Femur (tissue), 1 donor: ENCODE measurements at places on chromosomes 5 and 9.

DNA sequence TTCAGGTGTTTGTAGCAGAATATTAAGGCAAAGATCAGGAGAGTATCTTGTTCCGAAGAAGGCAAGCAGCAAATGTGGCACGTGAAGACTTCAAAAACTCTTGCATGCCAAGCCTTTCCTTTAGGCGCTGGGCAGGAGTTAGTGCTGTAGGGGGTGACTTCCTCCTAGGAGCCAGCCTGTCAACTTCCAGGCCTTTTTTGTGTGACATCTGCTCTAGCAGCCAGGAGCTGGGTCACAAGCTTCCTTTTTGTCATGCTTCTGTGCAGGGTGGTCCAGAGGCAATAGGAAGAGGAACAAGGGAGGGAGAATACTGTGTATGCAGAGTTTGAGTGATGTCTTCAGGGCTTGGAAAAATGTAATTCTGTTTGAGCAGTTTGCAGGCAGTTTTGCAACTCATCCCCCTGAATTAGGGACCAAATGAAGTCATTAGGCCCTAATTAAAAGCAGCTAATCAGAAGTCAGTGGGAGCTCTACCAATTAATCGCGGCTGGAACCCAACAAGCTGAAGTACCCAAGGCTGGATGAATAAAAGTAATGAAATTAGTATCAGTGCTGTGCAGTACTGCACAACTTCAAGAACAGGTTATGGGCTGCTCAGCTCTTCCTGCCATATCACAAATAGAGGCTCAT, 53.5 kb downstream of the TLR4 start:
- no peak for DNase-seq

DNA sequence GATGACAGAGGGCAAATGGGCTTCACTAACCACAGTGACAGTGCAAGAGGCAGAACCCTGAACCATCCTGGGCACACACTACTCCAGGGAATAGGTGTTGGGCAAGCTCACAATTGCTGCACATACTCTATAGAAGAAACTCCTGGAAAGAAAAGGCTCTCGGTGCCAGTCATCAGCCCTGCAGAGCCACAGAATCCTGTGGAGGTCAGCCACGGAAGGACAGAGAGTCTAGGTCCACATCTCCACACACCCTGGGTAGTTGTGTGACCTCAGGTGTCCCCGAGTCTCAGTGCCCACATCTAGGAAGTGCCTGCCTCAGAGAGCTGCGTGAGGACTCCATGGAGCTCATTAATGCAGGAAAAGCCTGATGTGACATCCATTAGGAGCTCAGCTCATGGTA, 16.0 kb upstream of the ANGPTL2 start:
- no peak for DNase-seq

- DNase-seq: peak; percentile 28
These were observed 472.1 kb upstream of the TNC start for GRCh38 chr9:115590011-115590410.

GRCh38 chr9:68942790-68943189, 71.1 kb downstream of the PRKACG start:
- DNase-seq: no peak

DNA sequence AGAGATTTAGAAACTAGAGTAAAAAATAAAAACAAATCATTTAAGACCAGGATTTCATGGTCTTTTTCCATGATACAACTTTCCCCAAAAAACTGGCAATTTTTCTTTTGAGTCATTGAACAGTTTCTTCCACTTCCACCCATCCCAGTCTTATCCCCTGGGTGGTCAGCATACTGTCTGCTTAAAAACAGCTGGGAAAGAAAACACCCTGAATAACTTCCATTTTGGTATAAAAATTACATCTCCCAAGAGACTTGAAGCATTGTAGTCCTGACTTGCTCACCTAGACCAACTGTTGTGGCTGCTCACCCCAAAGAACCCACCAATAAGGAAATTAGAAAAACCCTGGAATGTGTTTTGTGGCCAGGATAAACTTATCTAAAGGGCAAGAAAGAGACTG, 731.3 kb downstream of the NR2F1-AS1 start:
- DNase-seq: no peak

- no peak for DNase-seq
These were observed 22.3 kb downstream of the FBXW2 start for GRCh38 chr9:120770931-120771330.

GRCh38 chr9:116901260-116901659, 214.2 kb downstream of the TRIM32 start:
- DNase-seq: no peak

DNA sequence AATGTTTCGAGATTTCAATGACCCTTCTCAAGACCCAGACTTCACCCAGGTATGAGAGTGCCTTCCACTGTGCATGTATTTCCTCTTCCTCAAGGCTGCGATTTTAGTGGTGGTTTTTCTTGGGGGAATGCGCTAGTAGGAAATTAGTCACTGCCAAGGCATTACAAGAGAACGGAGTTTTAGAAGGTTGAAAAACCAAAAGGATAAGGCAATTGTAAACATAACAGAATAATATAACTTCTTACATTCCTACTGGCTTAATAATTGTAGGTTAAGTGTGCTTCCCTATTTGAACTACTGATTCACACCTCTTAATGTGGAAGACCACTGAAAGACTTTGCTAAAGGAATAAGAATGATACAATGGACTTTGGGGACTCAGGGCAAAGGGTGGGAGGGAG, 38.9 kb downstream of the ACO1 start:
- no peak for DNase-seq

DNA sequence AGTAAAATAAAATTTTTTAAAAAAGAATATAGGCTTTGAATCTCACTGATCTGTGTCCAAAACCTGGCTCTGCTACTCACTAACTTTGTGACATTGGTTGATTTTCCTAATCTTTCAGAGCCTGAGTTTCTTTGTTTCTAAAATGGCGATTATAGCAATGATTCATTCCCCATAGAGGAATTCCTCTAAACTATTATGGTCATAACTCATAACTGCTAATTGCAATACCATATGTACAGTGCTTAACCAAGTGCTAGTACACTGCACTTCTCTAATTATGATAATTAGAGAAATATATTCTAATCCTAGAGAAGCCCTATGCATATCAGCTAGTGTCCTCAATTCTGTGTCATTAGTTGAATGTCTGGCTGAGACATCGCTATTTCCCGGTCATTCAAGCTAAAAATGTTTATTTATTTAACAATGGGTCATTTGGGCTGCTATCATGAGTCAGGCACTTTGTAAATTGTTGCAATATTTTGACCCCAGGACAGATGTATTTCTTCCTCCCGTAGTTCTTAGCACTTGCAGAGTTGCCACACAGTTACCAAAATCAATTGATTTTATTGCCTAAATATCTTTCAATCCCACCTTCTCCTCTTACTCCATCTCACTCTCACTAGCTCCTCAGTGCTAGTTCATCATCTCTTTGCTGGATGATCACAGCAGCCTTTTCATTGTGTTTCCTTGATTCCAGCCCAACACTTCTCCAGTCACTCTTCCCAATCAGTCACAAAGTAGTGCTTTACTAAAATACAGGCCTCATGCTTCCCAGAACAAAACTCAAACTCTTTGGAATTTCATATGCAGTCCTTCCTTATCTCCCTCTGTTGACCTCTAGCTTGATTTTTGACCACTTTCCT, 200.9 kb upstream of the PAPPA start:
- DNase-seq: no peak

DNA sequence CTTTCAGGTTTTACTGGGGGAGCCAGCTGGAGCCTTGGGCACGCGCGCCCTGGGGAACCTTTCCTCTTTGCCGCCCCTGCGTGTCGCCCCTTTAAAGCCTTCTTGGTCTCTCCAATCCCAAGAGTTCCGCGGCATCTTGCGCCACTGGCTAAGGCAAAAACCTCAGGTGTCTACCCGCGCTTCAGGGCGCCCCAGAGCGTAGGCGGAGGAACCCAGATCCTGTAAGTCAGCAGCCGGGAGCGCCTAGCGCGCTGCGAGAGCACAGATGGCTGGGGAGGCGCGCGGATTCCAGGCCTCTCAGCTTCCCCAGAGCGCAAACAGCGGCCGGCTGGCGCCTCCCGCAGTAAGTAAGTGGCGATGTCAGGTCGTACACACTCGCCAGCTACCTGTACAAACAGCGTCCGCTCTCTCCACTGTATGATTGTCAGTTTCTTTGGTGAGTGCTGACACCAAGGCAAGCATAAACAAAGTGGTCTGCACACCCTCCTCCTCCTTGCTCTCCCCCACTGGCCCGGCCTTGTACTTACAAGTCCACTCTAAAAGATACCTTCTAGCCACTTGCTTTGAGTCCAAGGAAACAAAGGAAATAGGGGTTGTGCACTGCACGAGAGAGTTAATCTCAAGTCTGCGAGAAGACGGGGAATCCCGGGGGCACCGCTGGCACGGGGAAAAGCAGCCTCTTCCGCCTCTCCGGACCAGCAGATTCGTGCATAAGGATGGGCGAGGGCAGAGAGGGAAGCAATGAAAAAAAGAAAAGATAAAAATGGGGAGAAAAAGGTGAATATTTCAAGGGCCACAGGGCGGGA, 2.9 kb downstream of the HTR1A start:
- no peak for DNase-seq

GRCh38 chr5:57493034-57493433, 10.4 kb upstream of the ACTBL2 start:
- no peak for DNase-seq

- DNase-seq: peak; percentile 59
These were observed at the start of gene ELOVL7 for GRCh38 chr5:60843936-60844905. Gene ELOVL7, minus strand, starts transcription at chr5:60844269. Its CDS starts 56,872 bp downstream, at chr5:60787397.

GRCh38 chr5:51582871-51583394, 199.7 kb downstream of the ISL1 start:
- DNase-seq: no peak

DNA sequence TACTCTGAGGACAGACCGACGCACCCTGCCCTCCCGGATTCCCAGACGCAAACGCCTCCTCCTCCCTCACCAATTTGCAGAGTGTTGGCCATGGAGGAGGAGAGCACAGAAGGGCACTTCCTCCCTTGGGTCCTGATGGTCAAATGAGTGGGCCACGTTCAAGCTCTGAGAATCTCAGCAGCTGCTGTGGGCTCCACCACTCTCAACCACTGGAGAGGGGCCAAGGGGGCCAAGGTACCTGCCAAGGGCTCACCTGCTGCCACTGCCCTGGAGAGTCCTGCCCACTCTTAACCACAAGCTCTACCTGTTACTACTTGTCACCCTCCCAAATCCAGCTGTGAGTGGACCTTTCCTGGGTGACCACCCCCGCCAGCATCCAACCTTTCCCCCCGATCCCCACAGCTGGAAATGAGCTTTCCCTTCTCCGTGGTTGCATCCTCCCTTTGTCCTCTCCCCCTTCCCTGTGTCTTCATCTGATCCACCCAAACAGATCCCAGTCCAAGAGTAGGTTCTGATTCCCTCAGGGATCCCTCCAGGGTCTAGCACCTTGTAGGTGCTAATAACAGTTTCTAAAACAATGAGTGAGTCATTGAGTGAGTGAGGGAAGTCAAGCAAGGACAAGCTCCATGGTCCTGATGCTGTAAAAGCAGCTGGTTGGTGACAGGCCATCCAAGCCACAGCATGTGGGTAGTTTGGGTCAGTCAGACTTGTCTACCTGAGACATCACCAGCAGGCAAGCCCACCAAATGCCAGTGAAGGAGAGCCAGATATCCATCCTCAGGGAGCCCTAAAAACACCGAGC, 69.7 kb downstream of the FAM114A2 start:
- DNase-seq: no peak

GRCh38 chr5:77773734-77774280, 2.3 kb downstream of the TBCA start:
- no peak for DNase-seq

- no peak for DNase-seq
These were observed 46.9 kb upstream of the CEP78 start for GRCh38 chr9:78189001-78189400.

DNA sequence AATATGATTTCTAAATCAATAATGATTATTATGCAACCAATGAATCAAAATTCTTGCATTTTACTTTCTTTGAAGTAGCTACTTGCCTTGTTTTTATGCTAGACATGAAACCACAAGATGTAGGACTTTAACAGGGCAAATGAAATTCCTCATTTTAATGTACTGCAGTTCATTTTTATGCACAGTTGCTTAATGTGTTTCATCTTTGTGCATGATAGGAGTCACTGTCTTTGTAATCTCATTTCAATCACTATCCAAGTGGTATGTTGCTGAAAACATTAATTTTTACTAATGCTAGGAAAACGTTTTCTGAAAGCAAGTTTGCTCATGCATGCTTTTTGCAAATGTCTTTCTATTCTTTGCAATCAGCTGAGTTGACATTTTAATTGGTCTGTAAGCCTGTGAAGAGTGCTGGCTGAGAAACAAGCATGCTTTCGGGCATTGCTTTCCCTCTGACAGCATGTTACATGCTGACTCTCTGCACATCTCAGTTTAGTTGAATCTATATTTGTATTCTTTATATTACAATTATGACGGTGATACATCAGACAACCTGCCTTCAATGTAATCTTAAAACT, 535.0 kb upstream of the CDH18 start:
- no peak for DNase-seq

GRCh38 chr9:91289244-91289643, 72.5 kb downstream of the AUH start:
- DNase-seq: no peak

DNA sequence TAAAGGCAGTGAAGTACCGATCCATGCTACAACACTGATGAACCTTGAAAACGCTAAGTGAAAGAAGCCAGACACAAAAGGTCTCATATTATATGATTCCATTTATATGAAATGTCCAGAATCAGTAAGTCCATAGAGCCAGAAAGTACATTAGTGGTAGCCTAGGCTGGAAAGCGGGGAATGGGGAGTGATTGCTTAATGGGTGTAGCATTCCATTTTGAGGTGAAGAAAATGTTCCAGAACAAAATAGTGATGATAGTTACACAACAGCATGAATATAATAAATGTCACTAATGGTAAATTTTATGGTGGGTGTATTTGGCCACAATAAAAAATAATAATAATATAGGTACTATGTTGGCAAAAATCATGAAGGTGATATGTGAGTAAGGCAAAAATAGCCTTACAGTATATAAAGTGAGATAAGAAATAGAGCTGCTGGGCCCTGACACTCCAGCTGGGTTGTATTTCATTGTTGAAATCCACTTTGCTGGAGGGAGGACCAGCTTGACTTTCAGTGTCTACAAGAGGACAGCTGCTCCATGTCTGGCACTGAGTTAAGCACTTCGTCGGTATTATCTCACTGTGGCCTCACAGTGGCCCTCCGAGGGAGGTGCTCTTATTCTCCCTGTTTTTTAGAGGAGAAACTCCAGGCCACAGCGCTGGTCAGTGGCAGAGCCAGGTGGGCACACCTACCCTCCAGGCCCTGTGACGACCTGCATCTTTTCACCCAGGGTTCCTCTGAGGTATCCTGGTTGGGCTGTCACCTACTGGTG, 22.4 kb upstream of the ANGPTL2 start:
- peak; percentile 16 for DNase-seq
